ENCODE measurements at places on chromosomes 6 and 20.

DNA sequence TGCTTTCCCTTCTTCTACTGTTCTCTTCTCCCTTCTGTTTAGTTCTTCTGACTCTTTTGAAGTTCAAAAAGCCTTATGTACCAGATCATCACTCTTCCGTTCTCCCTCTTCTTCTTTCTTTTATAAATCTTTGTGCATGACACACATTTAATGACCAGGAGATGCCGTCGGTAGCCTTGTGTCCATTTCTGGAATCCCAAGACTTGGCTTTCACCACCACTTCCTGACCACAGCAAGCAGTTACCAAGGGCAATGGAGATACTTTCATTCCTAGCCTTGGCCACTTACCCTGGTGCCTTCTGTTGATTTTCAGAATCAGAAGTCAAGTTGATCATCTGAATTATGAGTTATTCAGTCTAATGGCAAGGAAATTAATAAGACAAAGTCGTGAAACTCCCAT, 268.5 kb upstream of the QKI start:
- DNase-seq: no peak

GRCh38 chr20:5859608-5860007, 90.7 kb downstream of the TRMT6 start:
- DNase-seq: no peak

GRCh38 chr6:37381579-37381978, 27.8 kb downstream of the RNF8 start:
- DNase-seq: peak; percentile 51

GRCh38 chr6:2632976-2633584, 117.6 kb downstream of the MYLK4 start:
- no peak for DNase-seq

- no peak for DNase-seq
Observed at GRCh38 chr6:134821928-134822864, 127.7 kb downstream of the ALDH8A1 start.

DNA sequence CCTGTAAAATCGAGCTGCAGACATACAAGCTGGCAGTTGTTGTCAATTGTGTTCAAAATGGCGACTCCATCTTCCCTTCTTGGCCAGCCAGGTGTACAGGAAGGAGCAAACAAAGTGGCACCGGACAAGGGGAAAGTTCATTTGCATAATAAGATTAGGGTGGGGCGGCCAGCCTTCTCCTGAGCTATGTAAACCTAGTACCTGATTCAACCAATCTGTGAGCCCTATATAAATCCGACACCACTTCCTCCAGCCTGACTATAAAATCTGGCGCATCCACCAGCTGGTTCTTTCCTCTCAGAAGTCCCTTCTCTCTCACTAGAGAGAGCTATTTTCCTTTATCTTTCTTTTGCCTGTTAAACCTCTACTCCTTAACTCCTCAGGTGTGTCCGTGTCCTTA, 8.1 kb upstream of the HBS1L start:
- DNase-seq: no peak

GRCh38 chr6:131400054-131400778, 172.8 kb upstream of the ARG1 start:
- no peak for DNase-seq

GRCh38 chr20:1825507-1825906, 69.7 kb upstream of the SIRPA start:
- no peak for DNase-seq

- no peak for DNase-seq
Observed at GRCh38 chr20:11315525-11315924, 602.2 kb upstream of the BTBD3 start.

GRCh38 chr6:45574014-45574461, 196.3 kb upstream of the SUPT3H start:
- DNase-seq: no peak

- DNase-seq: no peak
Observed at GRCh38 chr6:111603040-111603439, 2.6 kb downstream of the TRAF3IP2 start.

Measured in D341Med (cell line).